Brain microvascular endothelial cell (primary cell): ENCODE measurements at places on chromosomes 11 and 22.

GRCh38 chr11:16749666-16750065 lies 11.2 kb downstream of the C11orf58 start:
- DNase-seq: no peak

- DNase-seq: peak; percentile 80
Observed at GRCh38 chr11:64865286-64866172, 12.9 kb downstream of the EHD1 start.

DNA sequence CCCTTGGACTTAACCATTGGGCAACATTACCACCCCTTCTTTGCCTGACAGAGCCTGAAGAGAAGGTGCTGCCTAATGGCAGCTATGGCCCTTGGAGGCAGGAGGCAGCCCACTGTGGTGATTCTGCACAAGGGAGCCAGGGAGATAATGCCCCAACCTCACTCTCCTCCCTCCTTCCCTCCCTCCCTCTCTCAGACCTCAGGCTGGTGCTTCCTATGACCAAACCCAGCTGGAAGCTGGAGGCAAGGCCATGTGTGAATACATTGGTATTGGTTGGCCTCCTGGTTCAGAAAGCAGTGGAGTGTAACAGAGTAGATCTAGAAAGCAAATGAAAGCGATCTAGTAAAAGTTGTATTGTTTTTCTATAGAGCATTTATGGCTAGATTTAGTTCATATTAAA lies 233.1 kb downstream of the CSNK2A3 start:
- no peak for DNase-seq

GRCh38 chr11:98307827-98308491 lies 712.8 kb upstream of the CNTN5 start:
- no peak for DNase-seq

DNA sequence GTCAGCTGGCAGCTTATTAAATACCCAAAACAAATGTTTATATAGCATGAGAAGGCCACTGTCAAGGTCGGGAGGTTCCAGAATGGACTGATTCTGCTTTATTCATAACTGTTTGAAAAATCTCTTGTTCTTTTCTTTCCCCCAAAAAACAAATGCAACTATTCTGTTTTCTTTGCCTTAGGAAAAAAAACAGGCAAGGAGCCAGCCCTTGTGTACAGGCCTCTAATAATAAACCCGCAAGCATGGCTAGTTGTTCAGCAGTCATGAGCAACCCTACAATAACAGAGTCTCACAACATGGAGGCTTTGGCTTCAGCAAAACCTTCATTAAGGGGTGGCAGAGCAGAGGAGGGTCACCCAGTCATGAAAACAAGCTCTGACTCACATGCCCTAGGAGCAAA lies 191.7 kb downstream of the KIRREL3 start:
- DNase-seq: no peak

GRCh38 chr11:86740628-86741483 lies 59.5 kb upstream of the PRSS23 start:
- peak; percentile 95 for DNase-seq

GRCh38 chr11:92057849-92058442 lies 166.7 kb upstream of the FAT3 start:
- DNase-seq: no peak

DNA sequence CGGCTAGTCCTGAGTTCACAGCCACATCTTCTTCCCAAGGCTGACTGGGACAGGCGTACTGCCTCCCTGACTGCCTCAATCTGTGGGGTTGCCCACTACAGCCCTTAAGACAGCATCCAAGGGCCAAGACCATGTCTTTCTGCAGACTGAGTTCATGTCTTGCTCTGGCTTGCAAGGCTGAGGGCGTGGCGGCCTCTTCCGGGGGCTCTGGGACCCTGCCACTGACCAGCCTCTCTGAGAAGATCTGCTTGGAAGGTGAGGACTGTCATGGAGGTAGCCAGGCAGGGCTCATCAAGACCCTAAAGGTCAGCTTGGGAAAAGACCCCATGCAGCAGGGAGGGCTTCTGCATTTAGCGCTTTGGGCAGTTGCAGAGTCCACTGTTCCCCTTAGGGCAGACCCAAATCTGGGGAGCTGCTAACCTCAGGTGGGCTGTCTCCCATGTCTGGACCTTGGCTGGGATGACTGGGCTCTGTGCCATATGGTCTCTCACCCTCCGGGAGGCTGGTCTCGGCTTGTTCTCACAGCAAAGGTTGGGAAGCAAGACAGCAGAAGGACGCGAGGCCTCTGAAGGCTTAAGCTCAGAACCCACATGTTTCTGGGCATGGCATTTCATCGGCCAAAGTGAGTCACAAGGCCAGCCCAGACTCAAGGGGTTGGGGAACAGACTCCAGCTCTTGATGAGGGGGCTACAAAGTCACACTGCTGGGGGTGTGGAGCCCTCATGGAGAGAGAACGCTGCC lies 109.1 kb upstream of the LMO1 start:
- no peak for DNase-seq

- no peak for DNase-seq
Observed at GRCh38 chr11:10305964-10306918, 1.4 kb downstream of the ADM start.

- DNase-seq: no peak
Observed at GRCh38 chr11:118087931-118088330, 1.2 kb upstream of the SMIM35 start.

- DNase-seq: no peak
Observed at GRCh38 chr11:14347991-14348390, 11.0 kb downstream of the RRAS2 start.

DNA sequence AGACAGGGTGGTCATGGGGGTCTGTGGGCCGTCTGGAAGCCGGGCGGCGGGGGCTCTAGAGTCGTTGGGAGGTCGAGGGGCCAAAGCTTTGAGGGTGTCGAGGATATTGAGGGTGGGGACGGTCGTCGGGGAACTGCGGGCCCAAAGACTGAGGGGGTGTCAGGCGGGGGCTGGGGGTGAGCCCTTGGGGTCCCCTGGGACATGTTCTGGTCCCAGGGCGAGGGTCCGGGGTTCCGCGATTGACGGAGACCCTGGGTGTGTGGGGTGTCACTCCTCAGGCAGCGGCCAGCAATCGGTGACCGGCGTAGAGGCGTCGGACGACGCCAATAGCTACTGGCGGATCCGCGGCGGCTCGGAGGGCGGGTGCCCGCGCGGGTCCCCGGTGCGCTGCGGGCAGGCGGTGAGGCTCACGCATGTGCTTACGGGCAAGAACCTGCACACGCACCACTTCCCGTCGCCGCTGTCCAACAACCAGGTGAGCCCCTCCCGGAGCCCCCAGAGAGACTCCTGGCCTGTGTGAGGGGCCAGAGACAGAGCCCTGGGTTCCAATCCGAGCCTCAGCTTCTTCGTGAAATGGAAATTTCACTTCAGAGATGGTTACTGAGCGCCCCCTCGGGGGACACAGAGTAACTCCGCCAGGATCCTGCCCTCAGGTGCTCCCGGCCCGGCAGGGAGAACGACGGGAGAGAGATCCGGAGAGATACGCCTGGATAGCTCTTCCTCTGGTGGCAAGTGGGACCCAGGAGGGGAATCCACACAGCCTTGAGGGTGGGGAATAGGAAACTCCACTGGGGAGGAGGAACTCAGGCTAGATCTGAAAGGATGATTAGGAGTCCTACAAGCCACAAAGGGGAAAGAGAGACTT lies 714 bp downstream of the SDF2L1 start:
- peak; percentile 43 for DNase-seq

GRCh38 chr22:49998718-49999062 lies 13.9 kb downstream of the IL17REL start:
- no peak for DNase-seq

DNA sequence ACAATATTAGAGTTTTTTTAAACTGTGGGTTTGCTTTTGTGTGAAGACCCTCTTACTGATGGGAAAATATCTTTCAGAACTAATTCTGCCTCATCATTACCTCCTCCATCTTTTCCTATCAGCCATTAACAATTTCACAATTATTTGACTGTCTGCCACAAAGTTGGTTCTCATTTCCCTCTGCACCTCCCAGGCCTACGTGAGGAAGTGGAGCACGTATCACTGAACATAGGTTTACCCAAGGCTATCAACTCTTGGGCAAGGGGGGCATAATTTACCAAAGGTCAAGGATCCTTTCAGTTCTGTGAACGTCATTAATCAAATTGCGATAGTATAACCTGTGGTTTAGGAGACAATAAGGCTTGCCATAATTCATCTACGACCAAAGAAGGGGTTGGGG lies 60.0 kb downstream of the LIF start:
- DNase-seq: no peak

GRCh38 chr11:133955081-133955891 lies 1.5 kb downstream of the IGSF9B start:
- DNase-seq: no peak

- DNase-seq: no peak
Observed at GRCh38 chr11:134578807-134579723, 167.0 kb upstream of the B3GAT1 start.

DNA sequence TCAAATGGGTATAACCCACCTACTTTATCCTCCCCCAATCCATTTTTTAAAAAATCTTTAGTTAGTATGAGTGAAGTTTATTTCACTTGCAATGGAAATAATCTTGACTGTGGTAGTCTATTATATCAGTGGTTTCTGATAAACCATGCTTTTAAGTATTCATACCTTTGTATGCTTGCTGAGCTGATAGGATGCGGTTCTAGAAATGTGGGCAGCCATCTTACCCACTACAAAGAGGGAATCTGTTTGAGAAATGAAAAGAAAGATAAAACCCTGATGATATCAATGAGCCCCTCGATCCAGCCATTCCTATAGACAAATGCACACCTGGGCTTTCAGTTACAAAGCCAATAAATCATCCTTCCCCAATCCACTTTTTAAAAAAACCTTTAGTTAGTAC lies 13.8 kb upstream of the PVALB start:
- DNase-seq: no peak

DNA sequence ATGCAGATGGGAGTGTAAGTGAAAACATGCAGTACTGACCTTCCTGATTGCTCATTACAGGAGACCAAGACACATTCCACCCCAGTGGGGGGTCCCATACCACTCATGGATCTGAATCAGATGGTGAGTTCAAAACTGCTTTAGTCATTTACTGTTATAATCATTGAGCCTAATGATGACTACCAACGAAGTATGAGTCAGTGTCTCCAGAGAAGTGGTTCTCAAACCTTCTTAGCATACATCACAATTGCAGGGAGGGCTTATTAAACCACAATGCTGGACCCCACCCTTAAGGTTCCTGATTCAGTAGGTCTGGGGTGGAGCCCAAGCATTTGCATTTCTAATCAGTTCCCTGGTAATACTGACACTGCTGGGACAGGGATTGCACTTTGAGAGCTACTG lies 75.8 kb downstream of the CD44 start:
- peak; percentile 98 for DNase-seq

- DNase-seq: no peak
Observed at GRCh38 chr22:19958083-19959042, 16.7 kb upstream of the TXNRD2 start.

- peak; percentile 39 for DNase-seq
Observed at GRCh38 chr22:44486538-44486937, 11.5 kb downstream of the RTL6 start.

DNA sequence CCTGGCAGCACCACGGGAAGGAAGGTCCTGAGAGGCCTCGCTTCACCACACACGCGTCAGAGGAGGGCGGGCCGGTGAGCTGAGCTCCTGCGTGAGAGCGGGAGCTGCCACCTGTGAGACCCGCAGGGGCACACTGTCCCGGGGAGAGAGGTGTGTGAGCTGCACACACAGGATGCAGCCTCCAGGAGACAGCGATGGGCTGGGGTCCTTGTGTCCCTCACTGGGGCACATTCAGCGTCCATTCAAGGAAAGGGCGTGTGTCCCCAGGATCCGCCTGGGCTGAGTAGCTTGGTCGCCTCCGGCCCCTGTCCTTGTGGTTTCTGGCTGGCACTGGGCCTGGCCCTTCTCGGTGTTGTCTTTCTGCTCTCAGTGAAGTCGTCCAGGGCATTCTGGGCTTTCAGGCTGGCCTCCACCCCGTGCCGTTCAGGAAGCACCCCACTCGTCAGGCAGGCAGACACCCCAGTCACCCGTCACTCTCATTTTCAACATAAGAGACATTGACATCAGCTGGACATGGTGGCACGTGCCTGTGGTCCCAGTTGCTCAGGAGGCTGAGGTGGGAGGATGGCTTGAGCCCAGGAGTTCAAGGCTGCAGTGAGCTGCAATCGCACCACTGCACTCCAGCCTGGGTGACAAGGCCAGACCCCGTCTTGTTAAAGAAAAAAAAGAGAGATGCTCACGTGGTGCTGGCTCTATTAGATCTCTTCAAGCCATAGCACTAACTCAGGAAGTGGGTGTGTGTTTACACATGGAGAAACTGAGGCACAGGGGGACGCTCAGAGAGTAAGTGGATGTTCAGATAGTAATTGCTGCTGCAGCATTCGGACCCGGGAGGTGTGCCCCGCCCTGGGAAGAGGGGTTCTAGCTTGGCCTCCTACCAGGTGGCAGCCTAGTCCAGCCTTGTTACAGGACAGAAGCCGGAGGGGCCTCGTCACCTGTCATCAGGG lies 1081.6 kb downstream of the BRD1 start:
- DNase-seq: no peak

- DNase-seq: no peak
Observed at GRCh38 chr11:66345316-66345649, 379 bp upstream of the BRMS1 start.

DNA sequence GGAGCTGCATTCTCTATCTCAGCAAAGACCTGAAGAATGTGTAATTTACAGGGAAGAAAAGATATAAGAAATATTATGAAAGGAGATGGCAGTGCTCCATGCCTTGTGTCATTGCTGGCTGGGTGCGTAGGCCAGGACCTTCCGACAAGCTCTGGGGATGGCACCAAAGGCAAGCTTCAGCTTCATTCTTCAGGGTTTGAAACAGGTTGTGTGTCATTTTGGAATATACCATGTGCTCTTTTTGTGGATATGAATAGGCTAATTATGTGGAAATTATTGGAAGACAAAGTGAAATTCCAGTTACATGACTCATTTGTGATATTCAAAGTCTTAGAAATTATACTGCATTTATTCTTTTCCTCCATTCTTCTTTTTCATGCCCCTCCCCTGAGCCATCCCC lies 5.7 kb upstream of the KIRREL3 start:
- no peak for DNase-seq

GRCh38 chr11:64726211-64726641 lies 3.2 kb upstream of the NRXN2 start:
- no peak for DNase-seq

DNA sequence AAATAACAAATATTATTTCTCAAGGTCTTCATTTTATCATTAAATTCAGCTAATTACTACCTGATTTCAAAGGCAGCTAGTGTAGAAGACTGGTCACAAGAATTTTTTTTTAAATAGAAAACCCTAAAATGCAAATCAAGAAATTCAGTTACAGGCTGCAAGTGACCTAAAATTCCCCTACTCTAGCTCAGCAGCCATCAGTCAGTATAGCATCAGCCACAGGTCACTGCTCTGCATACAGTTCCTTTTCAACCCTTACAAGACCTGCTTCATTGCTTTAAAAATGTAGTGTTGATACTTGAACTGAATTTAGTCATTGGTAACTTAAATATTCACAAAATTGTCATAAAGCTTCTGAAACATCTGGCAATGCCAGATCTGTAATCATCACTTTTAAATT lies 9.5 kb upstream of the B3GNT6 start:
- no peak for DNase-seq

GRCh38 chr22:39360674-39361413 lies 11.1 kb downstream of the SYNGR1 start:
- no peak for DNase-seq
